NCI-H1092 (cell line): ENCODE measurements at places on chromosomes 16 and 17.

DNA sequence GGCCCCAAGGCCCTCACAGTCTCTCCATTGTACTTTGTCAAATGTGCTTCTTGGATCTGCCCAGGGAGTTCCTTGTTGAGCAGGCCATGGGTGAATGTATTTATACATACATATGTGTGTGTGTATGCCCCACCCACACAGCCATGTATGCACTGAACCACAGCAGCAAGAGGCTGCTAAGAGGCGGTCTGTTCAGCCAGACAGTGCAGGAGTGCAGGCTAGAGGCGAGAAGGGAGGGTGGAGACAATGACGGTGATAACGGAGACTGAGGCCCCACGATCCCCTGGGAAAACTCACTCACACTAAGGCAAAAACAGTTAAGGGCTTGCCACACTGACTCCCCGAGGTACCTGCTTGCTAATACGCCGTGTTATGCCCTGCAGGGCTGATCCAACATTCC is 151.0 kb upstream of the CDC42EP4 start:
- no peak for DNase-seq

GRCh38 chr16:83351846-83352245 is 455.9 kb upstream of the HSBP1 start:
- no peak for DNase-seq

- DNase-seq, result peak; percentile 10
These were observed 13.4 kb downstream of the WFDC1 start for GRCh38 chr16:84308120-84308519.

DNA sequence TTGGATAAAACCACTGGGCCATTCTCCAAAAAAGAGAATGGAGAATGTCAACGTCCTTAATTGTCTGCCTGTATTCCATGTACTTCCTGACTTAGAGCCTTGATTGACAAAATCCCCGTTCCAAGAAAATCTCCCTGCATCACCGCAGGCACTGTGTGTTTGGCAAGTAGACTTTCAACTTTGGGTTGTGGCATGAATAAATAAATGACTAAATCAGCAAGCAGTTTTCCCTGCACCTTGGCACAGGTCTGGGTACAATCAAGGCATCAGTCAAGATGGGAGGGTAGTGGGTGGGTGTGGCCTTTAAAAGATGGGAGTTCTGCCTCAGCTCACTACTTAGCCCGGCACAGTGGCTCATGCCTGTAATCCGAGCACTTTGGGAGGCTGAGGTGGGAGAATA is 248.5 kb upstream of the RPL38 start:
- no peak for DNase-seq

DNA sequence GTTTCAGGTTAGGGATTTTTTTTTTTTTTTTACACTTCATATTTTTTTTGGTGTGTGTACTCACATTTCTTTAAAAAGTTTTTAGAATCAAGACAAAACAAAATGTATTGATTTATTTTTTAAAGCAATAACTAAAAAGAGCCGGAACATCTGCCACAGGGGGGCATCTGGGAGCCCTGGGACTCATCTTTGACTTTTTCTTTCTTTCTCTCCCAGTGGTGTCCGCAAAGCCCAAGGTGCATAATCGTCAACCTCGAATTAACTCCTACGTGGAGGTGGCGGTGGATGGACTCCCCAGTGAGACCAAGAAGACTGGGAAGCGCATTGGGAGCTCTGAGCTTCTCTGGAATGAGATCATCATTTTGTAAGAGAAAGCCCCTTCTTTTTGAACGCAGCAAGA is 36.3 kb downstream of the WWP2 start:
- DNase-seq, result no peak

DNA sequence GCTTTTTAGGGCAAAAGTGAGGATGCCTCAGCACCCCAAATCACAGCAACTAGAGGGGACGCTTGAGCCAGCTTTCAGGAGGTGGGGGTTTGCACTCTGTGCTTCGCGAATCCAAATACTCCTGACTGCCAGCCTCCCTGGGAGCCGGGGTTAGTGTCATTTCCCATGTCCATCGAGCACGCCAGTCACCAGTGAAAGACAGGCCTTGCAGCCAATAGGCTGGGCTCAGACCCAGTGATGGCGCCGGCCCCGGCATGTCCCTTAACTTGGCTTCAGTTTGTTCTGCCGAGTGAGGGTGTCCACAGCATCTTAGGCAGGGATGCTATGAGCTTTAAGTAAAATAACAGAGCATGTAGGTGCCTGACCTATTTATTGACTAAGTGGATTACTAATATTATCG is 50.9 kb upstream of the CDC42EP4 start:
- DNase-seq, result no peak

- DNase-seq, result peak; percentile 27
These were observed 184.8 kb upstream of the CIBAR2 start for GRCh38 chr16:85296859-85297660.

DNA sequence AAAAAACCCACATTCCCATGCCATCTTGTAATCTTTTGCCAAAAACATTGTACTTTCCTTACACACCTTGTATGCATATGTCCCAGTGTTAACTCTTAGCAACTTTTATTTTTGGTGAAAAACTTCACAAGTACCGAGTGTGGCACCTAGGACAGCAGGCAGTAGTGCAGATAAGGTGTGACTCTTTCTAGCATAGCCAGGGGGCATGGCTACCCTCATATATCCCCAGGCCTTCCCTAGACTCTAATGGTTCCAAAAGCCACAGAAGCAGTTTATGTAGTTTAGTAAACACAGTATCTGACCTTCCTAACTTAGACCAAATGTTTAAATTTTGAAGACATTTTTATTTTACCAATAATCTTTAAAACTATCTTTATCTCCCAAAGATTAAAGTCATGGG is 20.5 kb upstream of the MILR1 start:
- no peak for DNase-seq

GRCh38 chr17:47650525-47651522 is 1.1 kb downstream of the KPNB1 start:
- DNase-seq, result peak; percentile 93

- no peak for DNase-seq
These were observed 227.2 kb upstream of the MON1B start for GRCh38 chr16:76963614-76964315.

GRCh38 chr16:62969711-62970318 is 933.6 kb upstream of the CDH8 start:
- no peak for DNase-seq

- DNase-seq, result no peak
These were observed 329 bp downstream of the KPNB1 start for GRCh38 chr17:47649972-47650524.

- DNase-seq, result peak; percentile 12
These were observed 3.1 kb downstream of the RNF227 start for GRCh38 chr17:7912927-7913524.

DNA sequence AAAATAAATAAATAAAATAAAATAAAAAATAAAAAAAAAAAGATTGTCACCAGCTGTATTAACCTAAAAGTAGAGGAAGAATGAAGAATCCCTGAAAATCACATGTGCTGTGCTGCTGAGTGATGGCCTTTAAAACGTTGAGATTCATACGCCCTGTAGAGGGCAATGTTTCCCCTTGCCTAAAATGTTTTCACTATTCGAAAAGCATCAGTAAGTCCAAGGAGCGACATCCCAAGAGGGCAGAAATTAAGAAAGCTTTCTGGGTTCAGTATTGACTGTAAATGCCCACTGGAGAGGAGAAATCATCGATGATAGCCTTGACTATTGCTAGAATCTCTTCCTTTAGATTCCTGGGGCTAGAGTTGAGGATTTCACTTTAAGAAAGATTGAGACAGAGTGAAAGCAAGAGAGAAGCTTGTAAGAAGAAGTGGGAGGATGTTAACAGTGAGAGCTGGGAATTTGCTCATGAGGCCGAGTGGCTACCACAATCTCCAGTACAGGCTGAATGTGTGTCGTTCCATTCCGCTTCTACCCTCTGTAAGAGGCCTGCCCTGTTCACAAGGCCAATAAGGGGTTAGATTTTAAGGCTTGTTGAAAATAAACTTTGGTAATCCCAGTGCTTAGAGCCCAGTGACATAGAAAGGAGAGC is 170.8 kb upstream of the FAM20A start:
- DNase-seq, result peak; percentile 25

- DNase-seq, result no peak
These were observed 65.8 kb upstream of the ENDOV start for GRCh38 chr17:80349151-80349651.

DNA sequence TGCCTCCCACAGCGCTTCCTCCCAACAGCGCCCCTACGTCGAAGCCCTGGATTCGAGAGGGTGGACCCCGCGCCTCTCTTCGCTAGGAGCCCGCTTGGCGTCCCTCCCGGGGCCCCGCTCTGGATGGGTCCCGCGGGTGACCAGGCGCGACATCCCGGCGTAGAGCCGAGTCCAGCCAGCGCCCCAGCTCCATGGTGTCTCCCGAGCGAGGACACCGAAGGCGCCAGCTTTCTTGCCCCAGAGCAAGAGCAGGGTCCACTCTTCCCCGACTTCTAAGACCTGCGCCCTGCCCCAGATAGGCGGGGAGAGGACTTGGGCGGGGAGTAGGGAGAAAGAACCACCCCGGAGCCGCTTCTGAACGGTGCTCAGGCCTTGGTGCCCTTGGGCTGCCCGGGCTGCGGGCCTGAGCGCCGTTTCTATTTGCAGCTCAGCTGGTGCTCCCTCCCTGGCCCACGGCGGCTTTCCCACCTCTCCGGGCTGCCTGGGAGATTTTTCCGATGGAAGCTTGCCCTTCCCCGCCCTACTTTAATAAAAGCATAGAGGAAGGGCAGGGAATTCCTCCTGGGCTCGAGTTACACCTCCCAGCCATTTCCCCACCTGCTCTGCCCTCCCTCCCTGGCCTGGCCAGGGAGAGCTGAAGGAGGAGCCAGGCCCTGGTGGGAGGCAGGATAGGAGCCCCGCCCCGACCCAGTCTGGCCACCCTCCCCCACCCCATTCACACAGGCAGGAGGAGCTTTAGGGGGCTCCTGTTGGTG is 1.8 kb downstream of the MMP15 start:
- no peak for DNase-seq
